Stimulated activated CD4-positive, alpha-beta T cell treated with anti-CD3 and anti-CD28 coated beads, Interleukin-15, amount 100 ng/mL, for 24 hours (primary cell): ENCODE measurements at places on chromosomes 6 and 20.
A peak's percentile ranks its signal among the peaks of the same experiment; 100 is the strongest.

DNA sequence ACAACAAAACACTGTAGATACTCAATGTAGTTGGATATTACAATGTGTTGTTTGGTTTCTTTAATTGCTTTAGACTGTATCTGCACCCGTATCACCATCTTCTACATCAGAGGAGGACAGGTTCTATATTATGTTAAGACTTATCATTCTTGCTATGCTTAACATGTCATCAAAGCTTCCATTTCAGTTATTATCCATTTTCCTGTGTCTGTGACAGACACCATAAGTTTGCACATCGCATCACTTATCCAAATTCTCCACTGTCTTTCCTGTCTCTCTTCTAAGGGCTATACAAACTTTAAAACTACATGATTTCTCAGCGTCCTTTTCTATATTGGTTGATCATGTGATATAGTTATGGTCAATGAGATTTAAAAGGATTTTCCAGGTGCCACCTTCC lies 719.0 kb downstream of the TBC1D32 start:
- DNase-seq: no peak

GRCh38 chr6:112851146-112851545 lies 504.0 kb downstream of the RFPL4B start:
- no peak for DNase-seq

DNA sequence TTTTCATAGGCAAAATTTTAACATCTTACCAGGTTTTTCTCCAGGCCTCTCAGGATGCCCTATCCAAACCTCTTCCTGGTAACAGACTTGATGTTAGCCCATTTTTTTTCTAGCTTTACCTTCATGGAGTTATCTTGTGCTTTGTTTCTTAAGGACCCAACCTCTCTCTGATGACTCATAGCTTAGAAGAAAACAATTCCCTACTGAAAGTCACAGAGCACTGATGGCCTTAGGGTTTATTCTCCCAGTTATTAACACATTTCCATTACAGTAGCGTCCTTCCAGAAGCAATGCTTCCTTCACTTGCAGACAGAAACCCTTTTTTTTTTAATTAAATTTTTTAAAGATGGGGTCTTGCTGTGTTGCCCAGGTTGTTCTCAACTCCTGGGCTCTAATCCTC lies 79.4 kb downstream of the IYD start:
- no peak for DNase-seq

GRCh38 chr20:12847872-12848271 lies 160.9 kb upstream of the SPTLC3 start:
- no peak for DNase-seq

- no peak for DNase-seq
Observed at GRCh38 chr6:163427498-163428254, 13.2 kb downstream of the QKI start.

- peak; percentile 20 for DNase-seq
Observed at GRCh38 chr6:43496370-43497128, 13.6 kb downstream of the LRRC73 start.

- no peak for DNase-seq
Observed at GRCh38 chr6:158768436-158768835, 50.7 kb downstream of the EZR start.

DNA sequence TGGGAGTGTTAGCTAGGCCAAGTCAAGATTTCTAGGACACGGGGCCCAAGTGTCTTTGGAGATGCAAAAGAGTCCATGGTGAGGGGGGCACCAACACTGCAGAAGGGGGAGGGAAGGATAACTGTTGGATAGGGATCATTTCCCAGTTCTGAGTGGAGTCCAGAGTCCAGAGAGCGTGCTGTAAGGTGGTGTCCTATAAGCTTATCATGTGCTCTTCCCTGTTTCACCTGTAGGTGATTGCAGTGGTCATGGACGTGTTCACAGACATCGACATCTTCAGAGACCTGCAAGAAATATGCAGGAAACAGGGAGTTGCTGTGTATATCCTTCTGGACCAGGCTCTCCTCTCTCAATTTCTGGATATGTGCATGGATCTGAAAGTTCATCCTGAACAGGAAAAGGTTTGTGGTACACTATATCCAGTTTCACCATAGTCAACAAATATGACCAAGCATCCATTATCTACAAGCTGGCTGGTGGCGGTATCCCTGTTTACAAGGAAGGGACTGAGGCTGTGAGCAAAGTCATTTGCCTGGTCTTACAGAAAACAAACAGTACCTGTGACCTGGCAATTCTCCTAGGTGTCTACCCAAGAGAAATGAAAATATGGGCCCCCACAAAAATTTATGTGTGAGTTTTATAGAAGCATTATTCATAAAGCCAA lies 15.6 kb downstream of the FAM83D start:
- DNase-seq: no peak

GRCh38 chr6:137361701-137362100 lies 132.5 kb downstream of the OLIG3 start:
- no peak for DNase-seq

- no peak for DNase-seq
Observed at GRCh38 chr20:44072384-44072783, 114.6 kb downstream of the JPH2 start.

DNA sequence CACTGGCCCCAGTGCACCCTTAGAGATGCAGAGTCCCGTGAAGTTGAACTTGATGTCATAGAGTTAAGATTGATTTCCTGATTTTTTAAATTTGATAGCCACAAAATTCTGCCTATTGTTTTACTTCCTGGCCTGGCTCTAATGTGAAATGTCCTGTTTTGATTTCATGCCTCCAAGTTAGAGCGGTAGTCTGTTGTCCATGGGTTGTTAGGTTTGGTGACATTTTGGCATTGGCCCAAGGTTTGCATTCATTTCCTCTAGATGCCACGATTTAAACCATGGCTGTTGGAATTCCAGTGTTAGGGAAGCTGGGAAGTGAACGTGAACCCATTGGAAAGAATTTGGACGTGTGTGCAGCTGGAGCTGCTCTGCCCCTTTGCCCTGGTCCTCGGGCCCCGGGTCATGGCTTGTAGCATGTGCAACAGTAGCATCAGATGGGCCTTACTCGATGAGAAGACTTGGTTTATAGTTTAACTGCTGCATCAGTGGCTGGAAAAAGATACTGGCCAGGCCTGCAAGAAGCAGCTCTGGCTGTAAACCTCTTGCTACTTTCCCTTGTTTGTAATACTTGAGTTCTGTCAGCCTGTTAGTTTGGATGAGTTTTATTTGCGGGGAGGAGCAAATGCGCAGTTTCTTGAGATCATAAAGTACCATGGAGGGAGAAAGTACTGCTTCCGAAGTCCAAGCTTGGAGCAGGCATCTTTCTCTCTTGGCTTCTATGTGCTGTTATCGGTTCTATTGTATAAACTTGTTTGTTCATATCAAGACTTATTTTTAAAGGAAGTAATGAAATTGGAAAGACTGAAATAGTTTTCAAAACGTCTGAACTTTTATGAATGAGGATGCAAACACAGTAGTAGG lies 121.4 kb upstream of the CLDN20 start:
- no peak for DNase-seq

GRCh38 chr20:16272780-16273360 lies 300.4 kb downstream of the KIF16B start:
- DNase-seq: no peak

GRCh38 chr6:110561696-110562095 lies 85.3 kb upstream of the SLC22A16 start:
- DNase-seq: no peak

- DNase-seq: no peak
Observed at GRCh38 chr6:169427856-169428255, 174.2 kb upstream of the THBS2 start.

DNA sequence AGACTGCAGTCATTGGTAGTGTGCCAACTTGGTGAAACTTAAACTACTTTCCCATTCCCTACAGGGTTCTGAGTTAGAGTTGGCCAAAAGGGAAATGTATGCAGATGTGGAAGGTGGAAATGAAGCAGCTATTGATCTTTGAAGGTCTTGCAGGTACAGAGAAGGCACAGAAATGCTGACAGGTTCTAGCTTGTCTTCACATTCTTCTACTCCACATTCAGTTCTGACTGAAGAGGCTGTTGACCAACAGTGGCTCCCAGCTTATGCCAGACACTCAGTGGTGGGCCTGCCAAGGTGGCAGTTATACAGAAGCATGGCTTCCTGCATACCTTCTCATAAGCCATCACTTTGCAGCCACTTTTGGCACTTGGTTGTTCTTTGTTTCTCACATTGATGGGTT lies 423.9 kb downstream of the CDC5L start:
- no peak for DNase-seq

- no peak for DNase-seq
Observed at GRCh38 chr6:156791320-156791850, 14.2 kb downstream of the ARID1B start.

GRCh38 chr20:25309395-25310267 lies 61.7 kb downstream of the PYGB start:
- no peak for DNase-seq

DNA sequence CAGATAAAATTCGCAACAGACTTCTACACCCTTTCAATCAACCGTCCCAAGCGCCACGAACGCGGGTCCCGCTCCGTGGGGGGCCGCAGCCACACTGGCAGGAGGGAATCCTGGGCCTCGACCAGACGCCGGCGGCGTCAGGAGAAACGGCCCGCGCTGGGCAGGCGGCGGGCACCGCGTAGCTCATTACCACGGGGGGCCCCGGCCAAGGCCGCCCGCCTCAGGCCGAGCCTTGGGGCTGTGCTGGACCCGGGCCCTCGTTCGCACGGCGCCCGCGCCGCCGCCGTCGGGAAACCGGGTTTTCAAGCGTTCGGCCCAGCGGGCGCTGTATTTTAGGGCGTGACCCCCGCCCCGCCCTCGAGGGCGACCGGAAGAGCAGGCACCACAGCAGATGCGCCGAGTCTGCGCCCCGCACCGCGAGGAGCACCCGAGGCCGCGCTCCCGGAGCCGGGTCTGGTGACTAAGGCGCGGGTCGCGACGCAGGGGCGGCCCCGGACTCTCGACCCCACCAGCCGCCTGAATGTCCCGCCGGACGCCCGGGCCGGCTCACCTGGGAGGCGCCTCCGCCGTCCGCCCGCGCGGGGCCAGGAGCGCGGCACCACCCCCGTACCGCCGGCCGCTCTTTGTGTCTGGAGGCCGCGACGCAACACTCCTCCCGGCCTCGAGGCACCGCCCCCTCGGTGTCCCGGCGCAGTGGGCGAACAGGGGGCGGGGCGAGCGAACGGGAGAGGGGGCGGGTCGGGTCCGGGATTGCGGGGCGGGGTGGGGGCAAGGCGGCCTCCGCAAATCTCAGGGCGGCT lies at the start of gene NINL:
TSS of gene NINL (minus strand) at position 627 of the 800 bp plus-strand sequence. CDS start 58,944 bp downstream, outside the sequence.
- DNase-seq: peak; percentile 68

DNA sequence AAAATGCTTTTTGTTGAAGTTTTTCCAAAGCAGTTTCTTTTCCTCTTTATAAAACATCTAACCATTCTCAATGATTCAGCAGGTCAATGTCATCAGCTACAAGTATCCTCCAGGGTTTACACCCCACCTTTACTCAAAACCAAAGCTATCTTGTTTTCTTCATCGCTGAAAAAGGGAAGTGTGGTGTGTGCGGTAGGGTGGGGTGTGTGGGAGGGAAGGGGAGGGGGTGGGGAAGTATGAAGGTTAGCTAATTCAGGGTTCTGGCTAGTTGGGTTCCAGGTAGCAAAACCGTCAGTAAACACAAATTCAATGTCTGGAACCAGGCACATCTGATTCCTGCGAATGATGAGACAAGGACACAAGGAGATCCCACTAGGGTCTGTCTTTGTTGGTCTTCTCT lies 189.6 kb downstream of the GJA10 start:
- peak; percentile 59 for DNase-seq

GRCh38 chr20:60297649-60298048 lies 339.4 kb downstream of the CDH26 start:
- DNase-seq: no peak

DNA sequence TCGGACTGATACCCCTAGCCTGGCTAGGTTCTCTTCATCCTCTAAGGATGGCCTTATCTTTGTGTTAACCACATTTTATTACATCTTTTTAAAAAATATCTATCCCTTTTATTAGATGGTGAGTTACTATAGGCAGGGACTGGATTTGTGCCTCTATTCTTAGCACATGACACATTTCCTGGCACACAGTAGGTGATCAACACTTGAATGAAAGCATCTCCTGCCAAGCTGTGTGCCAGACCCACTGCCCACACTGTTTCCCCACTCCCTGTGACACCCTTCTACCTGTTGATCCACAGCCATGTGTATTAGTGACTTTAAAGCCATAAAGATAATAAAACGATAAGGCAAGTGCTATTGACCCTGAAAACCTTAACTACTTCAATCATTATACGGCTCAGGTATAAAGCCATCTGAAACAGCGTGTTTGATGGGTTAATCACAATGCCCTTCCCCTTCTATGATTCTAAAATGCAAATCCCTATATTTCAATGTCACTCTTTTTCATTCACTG lies 73.6 kb downstream of the MYLK4 start:
- no peak for DNase-seq

- DNase-seq: no peak
Observed at GRCh38 chr20:58570204-58570859, 55.1 kb upstream of the APCDD1L start.

DNA sequence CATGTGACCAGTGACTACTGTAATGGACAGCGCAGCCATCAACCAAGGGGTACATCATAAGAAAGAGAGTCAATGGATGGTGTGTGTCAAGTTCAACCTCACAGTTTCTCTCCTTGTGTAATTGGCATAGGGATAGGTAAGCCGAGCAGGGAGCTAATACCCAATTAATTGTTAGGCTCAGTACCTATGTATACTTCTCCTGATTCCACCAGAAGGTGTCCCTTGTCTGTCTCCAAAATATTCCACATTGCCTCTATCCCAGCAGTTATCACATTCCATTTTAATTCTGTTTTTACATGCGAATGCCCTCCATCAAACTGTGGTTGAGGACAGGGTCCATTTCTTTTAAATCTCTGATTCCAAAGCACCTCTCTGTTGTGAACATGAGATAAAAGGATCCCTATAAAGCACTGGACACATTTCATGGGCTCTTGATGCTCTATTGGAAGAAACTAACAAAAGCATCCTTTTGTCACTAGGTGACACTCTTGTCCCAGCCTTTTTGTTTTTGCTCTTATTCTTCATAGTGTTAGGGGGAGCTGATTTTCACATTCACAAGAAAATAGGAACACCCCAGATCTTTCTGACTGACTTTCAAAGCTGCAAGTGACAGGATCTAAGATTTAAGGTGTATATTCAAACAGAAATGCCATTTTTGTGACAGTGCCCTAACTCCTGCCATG lies 38.9 kb downstream of the FBXO9 start:
- no peak for DNase-seq

DNA sequence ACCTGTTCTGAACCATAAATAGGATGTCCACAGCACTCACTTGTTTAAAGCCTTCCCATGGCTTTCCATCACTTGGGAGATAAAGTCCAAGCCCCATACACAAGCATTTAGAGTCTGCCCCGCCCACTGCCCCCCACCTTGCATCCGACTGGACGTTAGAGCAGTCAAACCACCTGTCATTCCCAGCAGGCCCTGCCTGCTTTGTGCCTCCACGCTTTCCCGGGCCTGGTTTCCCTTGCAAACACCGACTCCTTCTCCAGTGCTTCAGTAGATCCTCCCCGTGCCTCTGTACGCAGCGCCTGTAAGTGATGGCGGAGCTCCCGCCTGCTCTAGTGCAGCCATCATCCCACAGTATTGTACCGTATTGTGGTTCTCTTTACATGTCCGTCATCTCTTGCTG lies 38.3 kb upstream of the INSM1 start:
- no peak for DNase-seq

DNA sequence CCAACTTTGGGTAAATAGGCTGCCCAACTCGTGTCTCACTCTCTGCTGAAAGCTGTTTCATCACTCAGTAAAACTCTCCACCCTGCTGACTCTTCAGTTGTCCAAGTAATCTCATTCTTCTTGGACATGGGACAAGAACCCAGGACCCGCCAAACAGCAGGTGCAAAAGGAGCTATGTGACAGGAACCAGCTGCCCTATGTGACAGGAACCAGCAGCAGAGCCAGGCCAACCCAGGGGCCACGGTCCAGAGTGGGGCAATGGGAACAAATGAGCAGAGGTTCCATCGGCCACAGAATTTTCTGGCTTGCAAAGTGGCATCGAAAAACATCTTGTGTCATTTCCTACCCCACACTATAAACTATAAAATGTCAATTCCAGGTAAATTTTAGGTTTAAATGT lies 56.5 kb downstream of the MOXD1 start:
- DNase-seq: no peak
